Stimulated activated CD4-positive, alpha-beta T cell treated with anti-CD3 and anti-CD28 coated beads, Interleukin-4, amount 100 ng/mL, for 1 hour (primary cell): ENCODE measurements at places on chromosomes 2 and 18.

DNA sequence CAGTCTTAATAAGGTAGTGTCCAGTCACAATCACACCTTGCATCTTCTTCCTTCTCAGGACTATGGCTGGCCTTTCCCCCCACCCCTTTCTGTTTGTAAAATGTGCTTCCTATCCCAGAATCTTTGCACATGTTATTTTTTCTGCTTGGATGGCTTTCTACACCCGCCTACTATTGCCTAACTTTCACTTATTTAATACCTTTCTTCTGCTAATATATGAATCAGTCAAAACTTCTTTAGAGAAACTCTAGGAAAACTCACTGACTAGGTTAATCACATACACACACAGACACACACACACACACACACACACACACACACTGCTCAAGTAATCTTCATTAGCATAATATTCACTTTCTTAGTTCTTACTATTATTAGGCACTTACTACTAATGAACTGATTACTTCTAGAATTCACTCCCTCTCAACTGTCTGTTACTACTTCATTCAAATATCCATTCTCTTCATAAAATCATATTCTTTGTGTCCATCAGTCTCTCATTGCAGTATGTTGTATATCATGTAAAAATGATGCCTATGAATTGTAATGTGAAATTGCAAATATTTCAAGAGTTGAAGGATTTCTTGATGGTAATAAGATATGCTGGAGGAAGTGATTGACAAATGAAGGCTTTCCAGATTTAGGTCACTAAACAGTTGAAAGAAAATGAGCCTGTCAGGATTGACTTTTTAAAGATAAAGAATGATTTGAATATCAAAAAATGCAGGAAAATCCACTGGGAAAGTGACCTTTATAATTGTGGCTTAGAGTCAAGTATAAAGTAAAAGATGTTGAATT, 51.2 kb downstream of the CLIP4 start:
- no peak for DNase-seq

GRCh38 chr2:196453613-196454047, 185.9 kb upstream of the CCDC150 start:
- DNase-seq: peak; percentile 8

DNA sequence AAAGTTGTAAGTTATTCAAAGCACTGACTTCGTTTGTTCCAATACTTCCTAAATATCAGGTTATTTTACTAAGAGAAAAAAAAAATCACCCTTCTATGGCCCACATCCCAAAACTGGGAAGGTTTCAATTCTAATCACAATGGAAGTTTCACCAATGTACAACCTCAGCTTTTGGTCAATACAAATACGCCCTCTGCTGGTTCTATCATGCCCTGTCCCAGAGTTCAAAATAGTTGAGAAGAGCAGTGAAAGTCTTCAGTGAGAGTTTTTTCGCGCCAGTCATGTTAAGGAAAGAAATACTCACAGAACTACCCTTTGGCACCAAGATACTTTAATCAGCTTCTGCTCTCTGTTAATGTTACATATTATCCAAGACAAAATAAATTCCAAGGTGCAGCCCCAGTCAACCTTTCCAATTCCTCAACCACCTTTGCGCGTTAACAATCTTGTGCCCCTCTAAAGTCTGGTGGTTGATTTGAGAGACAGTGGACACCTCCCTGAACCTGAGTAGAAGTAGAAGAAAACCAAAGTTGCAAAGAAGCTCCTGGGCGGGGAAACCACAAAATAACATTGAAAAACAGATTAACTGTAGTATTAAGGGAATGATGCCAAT, 59.9 kb downstream of the SUMO1 start:
- DNase-seq: peak; percentile 22

DNA sequence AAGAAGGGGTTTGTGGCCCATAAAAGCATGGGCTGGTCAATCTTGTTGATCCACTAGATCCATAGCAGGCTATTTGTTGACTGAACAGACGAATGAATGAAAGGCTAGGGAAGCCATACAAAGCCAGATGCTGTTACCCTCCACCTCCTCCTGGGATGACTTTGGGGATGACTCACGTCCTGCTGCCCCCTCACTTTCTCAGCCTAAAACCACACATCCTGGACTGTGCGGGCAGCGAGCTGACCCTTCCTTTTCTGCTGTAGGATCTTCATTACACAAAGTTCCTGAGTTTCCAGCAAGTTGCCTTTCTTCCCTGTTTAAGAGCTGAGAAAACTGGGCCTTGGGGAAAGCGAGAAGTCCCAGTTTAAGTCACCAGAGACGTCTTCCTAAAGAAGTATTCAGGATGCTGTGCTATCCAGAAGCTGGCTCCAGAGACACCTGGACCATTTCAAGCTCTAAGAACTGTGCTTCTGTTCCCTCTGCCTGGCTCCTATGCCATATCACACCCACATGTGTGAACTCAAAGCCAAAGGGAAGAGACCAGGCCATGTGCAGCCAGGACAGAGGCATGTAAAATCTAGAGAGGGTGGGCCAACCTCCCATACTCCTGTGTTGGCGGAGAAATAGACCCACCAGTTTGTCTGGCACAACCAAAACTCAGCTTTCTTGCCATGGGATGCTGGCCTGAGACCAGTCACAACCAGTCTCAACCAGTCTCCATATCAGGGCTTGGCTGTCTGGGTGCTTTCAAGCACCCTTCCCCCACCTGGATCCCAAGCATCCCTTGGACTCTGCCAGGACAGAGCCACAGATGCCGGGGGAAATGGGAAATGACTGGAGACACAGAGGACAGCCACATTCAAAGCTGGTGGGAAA, 4.7 kb upstream of the SLC20A1 start:
- no peak for DNase-seq

GRCh38 chr18:49238433-49239042, 221.9 kb downstream of the DYM start:
- DNase-seq: no peak

DNA sequence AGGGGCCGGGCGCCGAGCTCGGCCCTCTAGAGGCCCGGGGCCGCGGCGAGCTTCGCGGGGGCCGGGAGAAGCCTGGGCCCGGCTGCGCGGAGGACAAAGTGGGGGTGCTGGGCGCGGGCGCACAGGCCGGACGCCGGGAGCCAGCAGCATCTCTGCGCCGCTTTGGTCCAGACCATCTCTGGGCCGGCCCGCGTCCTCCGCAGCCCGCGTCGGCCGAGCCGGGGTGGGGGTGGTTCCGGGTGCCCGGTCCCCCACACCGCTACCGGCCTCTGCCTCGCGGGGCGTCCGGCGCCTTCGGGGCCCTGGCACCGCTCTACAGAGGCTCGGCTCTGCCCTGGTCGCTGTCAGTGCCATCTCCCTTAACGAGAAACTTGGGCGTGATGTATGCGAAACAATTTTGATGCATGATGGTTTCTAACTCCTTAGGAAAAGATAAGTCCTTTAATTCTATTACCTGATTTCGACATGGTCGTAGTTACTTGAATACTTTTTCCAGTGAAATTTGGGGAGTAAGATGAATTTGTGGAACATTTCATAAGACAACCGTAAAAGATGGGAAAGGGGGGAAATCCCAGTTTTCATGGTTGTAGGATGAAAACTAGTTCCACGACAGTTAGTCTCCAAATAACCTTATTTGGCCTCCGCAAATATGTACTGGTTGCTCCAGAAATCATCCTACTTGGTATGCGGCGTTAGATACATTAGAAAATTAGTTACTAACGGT, 562 bp downstream of the TWSG1 start:
- peak; percentile 20 for DNase-seq

DNA sequence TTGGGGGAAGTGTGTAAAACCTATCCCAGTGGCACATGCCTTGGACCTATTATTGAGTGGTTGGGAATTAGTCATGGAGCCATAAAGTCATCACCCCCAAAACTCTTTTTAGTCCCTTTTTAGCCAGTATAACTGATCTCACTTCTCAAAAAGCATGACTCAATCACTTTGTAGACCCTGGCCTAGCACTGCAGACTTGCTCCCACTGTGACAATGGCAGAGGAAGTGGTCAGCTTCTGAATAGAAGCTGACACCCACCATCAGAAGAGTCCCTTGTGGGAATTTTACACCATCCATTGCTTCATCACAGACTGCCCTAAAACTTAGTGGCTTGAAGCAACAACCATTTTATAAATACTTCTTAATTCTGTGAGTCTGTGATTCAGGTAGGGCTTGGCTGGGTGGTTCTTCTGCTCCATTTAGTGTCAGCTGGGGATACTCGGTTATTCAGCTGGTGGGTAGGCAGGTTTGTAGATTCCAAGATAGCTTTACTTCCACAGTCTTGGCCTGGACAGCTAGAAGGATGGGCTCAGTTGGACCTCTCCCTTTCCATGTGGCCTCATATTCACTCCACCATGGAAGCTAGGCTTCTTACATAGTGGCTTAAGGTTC, 10.8 kb upstream of the ITGA6 start:
- no peak for DNase-seq

DNA sequence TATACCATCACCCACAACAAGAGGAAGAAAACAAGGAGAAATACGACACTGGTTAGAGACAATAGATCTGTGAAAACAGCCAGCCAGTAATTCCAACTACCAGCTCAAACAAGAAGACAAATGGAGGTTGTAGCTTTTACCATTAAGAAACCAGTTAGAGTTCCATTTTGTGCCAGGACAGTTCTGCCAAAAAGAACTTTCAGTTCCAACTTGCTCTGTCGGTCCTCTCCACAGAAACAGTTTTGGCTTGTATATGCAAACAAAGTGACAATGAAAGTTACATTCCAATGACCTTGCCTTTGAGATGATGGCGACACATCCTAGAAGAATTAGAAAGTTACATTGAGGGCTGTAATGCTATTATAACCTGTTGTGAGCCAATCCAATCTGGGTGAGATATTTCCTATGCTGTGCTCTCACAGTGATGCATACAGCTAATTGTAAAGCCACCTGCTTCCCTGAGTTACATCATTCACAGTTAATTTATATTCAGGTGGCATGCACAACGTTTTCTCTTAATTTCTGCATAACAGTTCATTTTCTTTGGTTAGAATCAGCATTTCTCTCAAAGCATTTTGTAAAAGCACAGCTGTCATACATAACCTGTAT, 1378.4 kb upstream of the PIK3C3 start:
- DNase-seq: no peak

GRCh38 chr18:77544792-77545191, 295.1 kb downstream of the GALR1 start:
- DNase-seq: no peak

GRCh38 chr2:70480468-70480867, 73.2 kb downstream of the TGFA start:
- no peak for DNase-seq

DNA sequence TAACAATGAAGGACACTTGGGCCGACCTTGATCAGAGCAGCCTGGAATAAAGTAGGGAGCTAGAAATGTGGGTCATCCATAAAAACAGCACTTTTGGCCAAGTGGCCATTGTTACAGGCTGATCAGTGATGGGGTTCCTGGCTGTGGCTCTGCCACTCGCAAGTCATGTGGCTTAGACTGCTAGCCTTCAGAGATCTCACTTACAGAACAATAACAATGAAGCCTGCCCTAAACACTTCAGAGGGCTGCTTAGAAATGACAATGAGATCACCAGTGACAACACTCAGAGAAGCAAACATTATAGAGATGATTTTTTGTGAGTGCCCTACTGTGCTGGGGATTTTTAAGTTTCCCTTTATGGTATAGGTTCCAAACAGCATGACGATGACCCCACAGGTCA, 107.9 kb upstream of the LMAN1 start:
- DNase-seq: no peak

DNA sequence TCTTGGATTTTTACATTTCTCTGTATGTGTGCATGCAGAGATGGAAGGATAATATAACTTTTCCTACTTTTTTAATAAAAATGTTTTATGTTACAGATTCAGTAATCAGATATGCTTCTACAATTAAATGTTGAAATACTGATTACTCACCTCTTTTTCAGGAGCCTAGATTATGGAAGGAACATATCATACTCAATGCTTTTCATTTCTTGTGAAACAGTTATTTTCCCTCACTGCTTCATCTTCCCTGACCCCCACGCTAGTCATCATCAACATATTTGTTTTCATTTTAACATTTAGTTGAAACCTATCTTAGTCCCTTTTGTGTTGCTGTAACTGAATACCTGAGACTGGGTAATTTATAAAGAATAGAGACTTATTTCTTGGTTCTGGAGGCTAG, 190.7 kb downstream of the WDR7 start:
- no peak for DNase-seq

GRCh38 chr2:127134235-127134634, 27.3 kb upstream of the BIN1 start:
- DNase-seq: no peak

DNA sequence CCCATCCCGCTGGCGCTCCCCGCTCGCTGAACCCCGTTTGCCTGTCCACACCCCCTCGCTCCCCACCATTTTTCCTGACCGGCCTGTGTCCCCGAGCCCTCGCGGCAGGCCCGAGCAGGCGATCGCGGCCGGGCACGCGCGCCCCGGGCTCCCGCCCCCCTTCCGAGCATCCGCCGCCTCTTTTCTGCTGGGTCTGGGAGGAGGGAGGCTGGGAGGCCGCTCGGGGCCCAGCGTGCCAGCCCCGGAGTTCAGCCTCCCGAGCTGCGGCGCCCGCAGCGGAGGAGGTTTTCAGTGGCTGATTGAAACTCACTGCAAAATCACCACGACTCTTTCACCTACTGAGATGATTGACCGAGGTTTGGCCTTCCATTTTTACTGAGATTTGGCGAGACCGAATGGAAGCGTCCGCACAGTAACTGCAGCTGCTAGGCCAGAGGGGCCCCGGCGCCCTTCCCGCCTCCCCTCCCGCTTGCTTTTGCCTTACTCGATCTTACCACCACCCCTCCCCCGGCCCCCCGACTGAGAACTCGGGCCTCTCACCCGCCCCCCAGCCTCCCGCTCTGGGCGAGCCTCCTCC, 4.8 kb downstream of the SOX11 start:
- no peak for DNase-seq

DNA sequence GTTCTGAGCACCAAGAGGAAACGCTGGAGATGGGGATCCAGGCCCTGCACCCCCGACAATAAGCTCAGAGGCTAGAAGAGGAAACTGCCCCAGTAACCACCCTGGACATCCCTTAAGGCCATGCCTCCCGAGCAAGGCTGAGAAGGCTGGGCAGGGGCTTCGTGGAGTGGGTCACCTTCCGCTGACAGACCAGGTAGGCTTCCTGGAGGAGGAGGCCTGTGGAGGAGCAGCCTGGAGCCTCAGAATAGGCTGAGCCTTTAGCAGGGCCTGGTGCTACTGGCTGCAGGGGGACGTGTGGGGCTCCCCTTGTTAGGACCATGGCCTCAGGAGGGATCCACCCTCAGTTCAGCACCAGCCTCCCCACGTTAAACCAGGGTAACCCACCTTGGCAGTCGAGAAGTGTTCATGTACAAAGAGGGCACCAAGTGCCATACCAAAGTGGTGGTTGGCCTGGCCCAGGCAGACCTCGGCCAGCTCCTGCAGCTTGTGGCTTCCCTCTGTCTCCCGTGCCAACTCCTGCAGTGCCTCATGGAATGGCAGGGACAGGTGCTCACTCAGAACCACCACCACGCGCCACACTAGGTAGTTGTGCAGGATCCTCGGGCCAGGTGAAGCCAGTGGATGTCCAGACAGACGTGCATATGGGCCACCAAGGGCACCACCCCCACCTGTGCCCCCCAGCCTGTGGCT, 28.5 kb upstream of the ALPP start:
- no peak for DNase-seq

GRCh38 chr18:77223653-77224052, 26.0 kb upstream of the GALR1 start:
- DNase-seq: no peak
